Tibial nerve (tissue), 4 donors: ENCODE measurements at places on chromosomes 2 and 18. TPM values are rescaled to one million over a fixed set of nuclear protein-coding genes. Genes with fewer than 3 reads are reported as not detected.

DNA sequence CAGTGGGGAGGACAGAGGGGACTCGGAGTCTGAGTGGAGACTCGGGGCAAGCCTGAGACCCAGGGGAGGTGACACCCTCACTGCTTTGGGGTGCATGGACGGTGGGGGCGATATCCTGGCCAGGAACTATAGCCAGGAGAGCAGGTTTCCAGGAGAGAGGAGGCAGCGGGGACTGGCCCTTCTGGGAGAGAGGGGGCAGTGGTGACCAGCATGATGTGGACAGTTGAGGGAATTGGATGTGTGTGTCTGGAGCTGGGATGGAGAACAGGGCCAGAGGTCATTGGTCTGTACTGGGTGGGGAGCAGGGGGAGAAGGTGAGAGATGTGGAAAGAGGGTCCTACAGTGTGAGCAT is 63.6 kb downstream of the ACKR3 start:
- DNase-seq = no peak

IL36RN gene
- not detected for total RNA-seq

TLK1 gene
- total RNA-seq = 25.7 TPM

DNA sequence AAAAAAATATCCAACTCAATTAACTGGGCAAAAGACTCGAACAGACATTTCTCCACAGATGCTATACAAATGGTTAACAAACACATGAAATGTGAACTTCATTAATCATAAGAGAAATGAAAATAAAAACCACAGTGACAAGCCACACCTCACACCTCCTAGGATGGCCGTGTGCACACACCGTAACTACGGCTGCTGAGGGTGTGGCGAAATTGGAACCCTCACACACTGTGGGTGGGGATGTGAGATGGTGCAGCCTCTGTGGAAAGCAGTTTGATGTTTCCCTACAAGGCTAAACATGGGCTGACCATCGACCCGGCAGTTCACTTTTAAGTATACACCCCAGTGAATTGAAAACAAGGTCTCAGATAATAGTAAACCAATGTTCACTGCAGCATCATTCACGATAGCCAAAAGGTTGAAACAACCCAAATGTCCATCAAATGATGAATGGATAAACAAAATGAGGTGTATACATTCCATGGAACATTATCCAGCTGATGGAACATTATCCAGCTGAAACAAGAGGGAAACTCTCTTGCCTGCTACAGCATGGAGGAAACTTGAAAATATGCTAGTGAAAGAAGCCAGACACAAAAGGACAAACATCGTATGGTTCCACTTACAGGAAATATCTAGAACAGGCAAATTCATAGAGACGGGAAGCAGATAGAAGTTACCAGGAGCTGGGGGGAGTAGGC is 32.2 kb downstream of the ZAP70 start:
- no peak for DNase-seq

- DNase-seq = no peak
Observed at GRCh38 chr2:218582076-218582475, 13.4 kb downstream of the CNOT9 start.

DNA sequence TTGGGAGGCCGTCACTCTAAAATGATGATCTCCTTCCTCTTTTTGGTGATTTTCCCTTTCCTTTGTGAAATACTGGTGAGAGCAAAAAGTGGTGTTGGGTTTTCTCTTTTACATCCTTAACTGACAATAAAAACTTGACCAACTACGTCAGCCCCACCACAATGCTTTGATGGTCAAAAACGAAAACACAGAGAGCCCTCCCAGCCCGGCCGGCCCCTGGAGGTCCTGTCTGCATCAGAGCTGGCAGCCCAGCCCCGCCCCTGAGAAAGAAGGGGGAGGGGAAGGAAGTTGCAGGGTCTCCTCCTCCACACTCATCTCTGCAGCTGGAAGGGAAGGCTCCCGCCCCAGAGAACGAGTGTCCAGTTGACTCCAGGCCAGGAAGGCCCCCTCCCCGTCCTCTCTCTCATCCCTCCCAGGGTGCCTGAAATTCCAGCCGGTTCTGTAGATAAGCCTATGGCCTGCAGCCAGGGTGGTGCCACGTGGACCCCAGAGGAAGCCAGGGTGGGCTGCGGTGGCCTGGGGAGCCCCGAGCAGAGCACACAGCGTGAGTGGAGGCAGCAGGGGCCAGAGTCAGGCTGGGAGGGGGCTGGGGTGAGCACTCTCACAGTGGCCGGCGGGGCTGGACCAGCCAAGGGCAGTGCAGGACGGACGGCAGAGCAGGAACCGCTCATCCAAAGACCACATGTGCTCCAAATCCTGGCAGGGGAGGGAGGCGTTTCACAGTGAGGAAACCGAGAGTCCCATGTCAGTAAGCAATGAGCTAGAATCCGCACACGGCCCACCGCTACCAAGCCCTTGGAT is 19.8 kb downstream of the BIN1 start:
- DNase-seq = peak; percentile 77

DNA sequence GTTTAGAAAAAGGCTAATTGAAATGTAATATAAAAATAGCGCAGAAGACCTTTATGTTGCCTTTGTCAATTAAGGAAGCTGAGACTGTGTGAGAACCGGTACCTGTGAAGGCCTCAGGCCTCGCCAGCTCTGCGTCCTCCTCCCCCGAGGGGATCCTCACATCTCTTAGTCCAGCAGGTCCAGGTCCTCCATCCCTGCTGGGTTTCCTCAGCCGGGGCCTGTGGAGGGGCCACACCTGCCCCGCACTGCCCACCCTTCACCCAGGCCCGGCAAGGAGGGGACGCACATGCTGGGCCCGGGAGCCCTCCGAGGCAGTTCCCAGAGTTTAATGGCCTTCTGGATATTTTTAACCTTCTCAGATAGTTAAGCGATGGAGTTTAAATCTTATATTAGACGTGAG is 3.5 kb downstream of the KCNG2 start:
- no peak for DNase-seq

C1QL2 gene
- not detected for total RNA-seq

IL37 gene
- not detected for total RNA-seq

SLC1A4 gene
- total RNA-seq = 12.6 TPM

DNA sequence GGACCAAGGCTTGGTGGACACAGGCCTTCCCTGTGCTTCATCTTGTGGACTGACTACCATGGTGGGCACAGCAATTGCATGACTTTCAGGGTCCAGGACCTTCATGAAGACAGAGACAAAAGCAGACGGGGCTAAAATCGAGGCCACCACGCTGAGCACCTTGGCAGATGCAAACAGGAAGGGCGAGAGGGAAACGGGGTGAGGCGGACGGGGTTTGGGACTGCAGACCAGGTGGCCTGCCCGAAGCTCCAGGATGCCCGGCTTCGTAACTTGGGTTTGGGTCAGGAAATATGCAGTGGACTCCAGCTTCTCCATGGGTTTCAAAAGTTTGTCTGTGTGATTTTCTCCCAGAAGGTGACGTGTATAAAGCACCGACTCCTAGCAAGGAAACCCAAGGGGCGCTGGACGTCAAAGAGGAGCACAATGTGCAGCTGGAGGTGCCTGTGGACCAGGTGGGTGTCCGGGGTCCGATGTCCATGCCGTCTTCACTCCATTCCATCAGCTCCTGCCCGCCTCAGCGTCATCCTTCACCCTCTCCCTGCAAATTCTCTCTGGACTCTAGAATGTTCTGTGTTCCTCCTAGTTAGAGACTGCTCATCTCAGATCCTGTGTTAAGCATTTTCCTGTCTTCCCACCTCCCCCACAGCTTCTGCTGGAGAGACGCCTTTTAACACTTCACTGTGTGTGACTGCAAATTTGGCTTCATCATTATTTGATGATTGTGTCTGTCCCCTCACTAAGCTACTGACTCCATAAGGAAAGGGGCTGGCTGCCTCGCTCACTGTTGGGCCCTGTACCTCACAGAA is 65.8 kb downstream of the DCDC2C start:
- DNase-seq = no peak

- DNase-seq = no peak
Observed at GRCh38 chr2:60538101-60538500, 15.4 kb downstream of the BCL11A start.

DNA sequence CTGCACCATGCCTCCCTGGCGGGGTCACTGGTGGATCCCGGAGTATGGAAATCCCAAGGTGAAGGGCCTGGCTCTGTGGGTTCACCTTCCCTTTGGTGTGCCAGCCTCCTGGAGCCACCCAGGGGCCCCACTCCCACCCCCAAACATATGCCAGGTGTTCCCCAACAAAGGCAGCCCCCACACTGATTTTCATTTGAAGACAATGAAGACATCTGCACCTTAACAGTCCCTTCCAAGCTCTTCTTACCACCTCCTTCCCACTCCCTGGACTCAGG is 11.7 kb downstream of the BIN1 start:
- no peak for DNase-seq

DOK6 gene
- total RNA-seq = 28.6 TPM

DNA sequence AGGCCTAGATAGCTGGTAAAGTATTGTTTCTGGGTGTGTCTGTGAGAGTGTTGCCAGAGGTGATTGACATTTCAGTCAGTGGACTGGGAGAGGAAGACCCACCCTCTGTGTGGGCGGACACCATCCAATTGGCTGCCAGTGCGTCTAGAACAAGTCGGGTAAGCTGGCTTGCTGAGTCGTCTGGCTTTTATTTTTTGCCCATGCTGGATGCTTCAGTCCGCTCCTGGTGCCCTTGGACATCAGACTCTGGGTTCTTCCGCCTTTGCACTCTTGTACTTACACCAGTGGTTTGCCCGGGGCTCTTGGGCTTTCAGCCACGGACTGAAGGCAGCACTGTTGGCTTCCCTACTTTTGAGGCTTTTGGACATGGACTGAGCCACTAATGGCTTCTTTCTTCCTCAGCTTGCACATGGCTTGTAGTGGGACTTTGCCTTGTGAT is 24.3 kb downstream of the DIS3L2 start:
- no peak for DNase-seq

- no peak for DNase-seq
Observed at GRCh38 chr2:230319211-230319862, 7.7 kb upstream of the SP140L start.

ABCB11 gene
- 0.39 TPM for total RNA-seq

DNA sequence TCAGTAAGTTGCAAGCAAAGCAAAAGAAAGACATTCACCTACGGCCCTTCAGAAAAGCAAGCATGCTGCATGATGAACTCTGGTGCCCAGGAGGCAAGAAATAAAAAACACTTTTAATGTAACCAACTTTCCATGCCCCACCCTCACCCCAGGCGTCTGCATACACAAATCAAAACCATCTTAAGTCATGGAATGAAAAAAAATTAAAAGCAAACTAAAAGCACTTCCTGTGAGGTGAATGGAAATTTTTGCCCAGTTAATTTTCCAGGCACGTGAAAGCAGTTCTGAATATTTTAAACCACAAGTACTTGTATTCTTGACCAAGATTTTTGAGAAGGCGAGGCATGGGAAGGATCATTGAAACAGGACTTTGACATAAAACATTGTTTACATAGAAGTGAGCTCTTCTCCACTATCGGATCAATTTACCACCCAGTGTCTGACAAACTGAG is 2.5 kb upstream of the ICOS start:
- no peak for DNase-seq

SH3BP4 gene
- total RNA-seq = 31.8 TPM

- DNase-seq = no peak
Observed at GRCh38 chr2:73776869-73777519, 2.9 kb downstream of the DUSP11 start.

CYP27C1 gene
- 0.59 TPM for total RNA-seq

DNA sequence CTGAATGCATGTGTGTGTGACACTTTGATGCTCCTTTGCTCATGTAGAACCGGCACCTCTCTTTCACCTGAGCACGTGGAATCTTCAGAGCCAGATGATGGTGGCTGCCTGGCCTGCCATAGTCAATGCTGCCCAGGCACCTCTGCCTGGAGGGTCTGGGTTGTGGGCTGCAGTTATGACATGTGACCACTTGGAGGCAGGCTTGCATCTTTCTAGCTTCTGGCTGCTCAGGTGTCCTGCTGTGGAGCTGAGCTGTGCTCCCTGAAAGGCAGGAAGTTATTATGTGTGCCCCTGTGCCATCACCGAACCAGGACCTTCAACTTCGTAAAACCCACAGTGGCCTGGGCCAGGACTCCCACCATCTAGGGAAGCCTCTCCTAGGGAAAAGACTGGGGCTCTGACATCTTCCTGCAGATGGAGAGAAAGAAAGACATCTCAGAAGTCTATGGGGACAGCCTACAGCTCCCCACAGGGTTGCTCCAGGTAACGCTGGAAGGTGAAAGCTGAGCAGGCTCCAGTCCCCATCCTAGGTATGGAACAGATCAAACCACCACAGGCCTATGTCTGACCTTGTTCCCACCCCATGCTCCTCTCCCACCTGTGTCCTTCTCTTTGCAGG is 30.2 kb downstream of the PSD4 start:
- no peak for DNase-seq

ASTL gene
- not detected for total RNA-seq

- no peak for DNase-seq
Observed at GRCh38 chr2:116586328-116586689, 1228.2 kb upstream of the DDX18 start.

DNA sequence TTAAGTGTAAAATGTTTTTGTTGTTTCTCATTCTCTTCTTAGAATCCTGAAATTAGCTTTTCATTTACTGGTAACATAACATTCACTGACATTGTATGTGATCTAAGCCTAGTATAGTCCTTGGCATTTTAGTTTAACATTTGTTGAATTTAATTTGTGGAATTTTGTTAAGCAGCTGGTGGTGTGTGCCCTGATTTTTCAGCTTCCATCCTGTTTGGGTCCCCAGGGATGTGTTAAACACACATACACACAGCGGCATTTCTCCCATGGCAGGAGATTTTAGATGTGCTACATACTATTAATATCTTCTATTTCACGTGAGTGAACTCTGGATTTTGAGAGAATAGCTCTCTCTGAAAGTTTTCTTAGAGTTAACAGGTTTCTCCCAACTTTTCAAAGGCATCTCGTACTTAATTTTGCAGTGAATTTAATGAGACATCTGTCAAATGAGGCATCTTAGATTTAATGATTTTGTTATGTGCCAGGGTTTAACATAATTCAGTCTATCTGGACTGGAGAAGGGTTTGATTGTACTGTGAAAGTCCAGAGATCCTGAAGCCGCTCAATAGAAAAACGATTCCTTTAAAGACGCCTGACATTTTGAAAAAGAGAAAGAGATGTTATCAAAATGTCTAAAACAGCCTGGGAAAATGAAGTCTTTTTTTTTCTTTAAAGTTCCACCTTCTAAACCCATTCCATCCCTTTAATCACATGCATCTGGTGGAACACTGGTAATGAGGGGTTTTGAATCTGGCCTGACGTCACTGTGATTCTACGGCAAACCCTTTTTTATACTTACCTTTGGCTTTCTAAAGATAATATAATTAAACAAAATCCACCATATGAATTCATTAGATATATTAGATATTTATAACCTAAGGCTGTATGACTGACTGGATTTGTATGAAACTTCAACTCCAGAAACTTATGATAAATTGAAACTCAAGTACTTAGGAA is 6.8 kb downstream of the PHLPP1 start:
- DNase-seq = no peak
